Activated T-cell treated with anti-CD3 and anti-CD28 coated beads, Interleukin-2, amount 50 U/mL, for 4 hours (primary cell): ENCODE measurements at places on chromosomes 2 and 18. TPM values are rescaled to one million over a fixed set of nuclear protein-coding genes. Genes with fewer than 3 reads are reported as not detected.

- no peak for DNase-seq
Measured at GRCh38 chr2:241202681-241203080, 14.2 kb downstream of the ANO7 start.

DNA sequence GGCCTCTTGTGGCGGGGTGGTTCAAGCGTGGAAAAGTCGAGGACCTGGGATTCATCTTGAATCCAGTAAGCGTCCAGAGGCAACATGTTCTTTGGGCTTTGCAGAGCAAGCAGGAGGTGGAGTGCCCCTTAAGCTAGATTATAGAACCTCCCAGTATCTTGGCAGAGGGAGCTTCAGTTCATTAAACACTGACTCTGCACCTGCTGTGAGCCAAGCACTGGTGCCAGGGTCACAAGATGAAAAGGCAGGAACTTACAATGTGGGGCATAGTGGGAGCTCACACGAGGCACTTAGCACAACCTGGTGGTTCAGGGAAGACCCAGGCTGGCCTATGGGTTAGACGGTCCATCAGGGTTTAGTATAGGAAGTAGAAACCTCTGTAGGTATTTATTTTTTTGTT, 7.4 kb upstream of the FZD5 start:
- no peak for DNase-seq

DNA sequence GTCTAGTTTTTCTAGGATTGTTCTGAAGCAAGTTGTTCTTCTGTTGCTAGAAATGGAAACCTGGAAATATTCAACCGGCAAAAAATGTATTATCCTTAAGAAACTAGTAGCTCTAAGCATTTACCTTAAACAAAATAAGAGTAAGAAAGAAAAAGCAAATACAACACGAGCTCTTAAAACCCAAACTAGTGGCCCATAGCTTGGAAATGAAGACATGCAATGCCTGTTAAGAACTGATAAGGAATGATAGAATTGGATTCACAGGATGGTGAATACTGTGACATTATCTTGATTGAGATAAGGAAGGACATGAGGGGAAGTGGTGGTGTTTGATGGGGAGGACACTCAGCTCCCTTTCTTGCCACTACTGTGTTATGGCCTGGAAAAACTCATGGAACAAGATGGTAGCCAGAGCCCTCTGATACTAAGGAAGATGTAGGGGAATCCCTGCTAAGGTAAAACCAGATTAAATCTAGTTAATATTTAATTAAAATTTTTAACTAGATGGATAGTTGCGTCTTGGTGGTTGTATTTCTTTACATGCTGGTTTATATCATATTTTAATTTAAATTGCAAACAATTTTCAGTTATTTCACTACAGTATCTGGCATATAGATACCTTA, 193.8 kb downstream of the LPIN1 start:
- DNase-seq = no peak

ATP6V1B1 gene
- total RNA-seq = not detected

TMEM37 gene
- total RNA-seq = not detected
